ENCODE measurements at places on chromosomes 6 and 20.

- no peak for DNase-seq
Observed at GRCh38 chr20:8388141-8388540, 256.1 kb downstream of the PLCB1 start.

DNA sequence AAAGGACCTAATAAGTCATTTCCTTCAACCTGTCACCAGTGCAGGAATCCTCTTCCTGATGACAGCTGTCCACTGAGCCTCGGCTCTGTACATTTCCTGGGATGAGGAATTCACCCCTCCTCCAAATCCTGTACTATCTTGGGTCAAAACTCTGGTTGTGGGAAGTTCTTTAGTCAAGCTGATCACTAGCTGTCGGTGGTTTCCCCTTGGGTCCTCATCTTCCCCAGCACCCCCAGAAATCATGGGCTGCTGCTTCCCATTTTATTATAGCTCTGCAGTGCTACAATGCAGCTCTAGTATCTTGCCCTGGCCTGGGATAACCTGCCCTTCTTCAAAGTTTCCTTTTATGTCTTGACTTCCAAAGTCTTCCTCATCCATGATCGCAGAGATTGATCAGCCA, 14.6 kb upstream of the ADA start:
- DNase-seq = no peak

- no peak for DNase-seq
Observed at GRCh38 chr20:51660672-51661608, 107.2 kb downstream of the ATP9A start.

- no peak for DNase-seq
Observed at GRCh38 chr20:37734228-37734985, 40.6 kb downstream of the CTNNBL1 start.

GRCh38 chr6:107662333-107662732, 161.8 kb downstream of the SCML4 start:
- no peak for DNase-seq
